Stomach (tissue), 19 donors: ENCODE measurements at places on chromosomes 6 and 20. TPM values are rescaled to one million over a fixed set of nuclear protein-coding genes. Genes with fewer than 3 reads are reported as not detected.
A peak's percentile ranks its signal among the peaks of the same experiment; 100 is the strongest.

- H3K27ac ChIP-seq = no peak overlapping the region
- no peaks in the 10 kb centered on the region for H3K4me1 ChIP-seq
- H3K27me3 ChIP-seq = no peaks in the 10 kb centered on the region
These were observed 151.9 kb downstream of the CFAP61 start for GRCh38 chr20:20204256-20204655.

DNA sequence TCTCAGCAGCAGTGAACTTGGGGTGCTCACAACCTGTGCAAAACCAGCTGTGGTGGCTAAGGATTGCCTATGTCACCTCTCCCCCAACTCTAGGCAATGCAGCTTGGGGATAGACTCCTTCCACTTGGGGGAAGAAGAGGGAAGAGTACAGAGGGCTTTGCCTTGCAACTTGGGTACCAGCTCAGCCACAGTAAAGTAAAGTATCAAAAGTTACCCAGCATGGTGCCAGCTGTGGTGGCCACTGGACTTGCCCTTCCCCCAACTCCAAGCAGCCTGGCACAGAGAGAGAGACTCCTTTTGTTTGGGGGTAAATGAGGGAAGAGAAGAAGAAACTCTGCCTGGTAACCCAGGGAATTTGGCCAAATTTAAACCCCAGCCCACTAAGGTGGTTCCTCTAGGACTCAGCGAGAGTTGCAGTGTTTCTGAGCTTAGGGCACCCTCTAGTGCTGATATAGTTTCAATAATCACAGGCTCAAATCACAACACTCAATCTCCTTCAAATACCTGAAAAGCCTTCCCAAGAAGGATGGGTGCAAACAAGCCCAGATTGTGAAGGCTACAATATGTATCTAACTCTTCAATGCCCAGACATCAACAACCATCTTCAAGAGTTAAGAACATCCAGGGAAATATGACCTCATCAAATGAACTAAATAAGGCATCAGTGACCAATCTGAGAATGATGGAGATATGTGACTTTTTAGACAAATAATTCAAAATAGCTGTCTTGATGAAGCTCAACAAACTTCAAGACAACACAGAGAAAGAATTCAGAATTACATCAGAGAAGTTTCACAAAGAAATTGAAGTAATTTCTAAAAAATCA, 7.6 kb upstream of the DEFB129 start:
- no peaks in the 10 kb centered on the region for H3K36me3 ChIP-seq
- H3K27me3 ChIP-seq = no peaks in the 10 kb centered on the region
- no peak overlapping the region for H3K27ac ChIP-seq
- H3K4me3 ChIP-seq = no peak overlapping the region
- DNase-seq = peak; percentile 41

- no peaks in the 10 kb centered on the region for H3K36me3 ChIP-seq
- H3K4me1 ChIP-seq = no peaks in the 10 kb centered on the region
- DNase-seq = peak; percentile 85
- H3K4me3 ChIP-seq = no peak overlapping the region
These were observed 113.2 kb downstream of the VIP start for GRCh38 chr6:152863618-152864326.

DNA sequence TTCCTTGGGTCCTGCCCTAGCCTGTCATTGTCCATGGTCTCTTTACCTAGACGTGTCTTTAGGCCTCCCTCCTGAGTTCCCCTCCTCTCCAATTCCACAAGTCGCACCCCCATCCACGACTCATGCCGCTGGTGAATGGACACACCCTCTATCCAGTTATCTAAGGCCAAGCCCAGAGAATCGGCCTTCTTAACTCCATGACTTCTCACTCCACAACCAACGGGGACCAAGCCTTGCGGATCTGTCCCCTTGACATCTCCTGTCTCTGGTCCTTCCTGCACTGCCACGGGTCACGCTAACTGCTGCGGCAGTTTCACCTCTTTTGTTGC, 7.0 kb upstream of the RREB1 start:
- H3K36me3 ChIP-seq = no peaks in the 10 kb centered on the region
- H3K27me3 ChIP-seq = no peaks in the 10 kb centered on the region
- no peak for DNase-seq
- H3K27ac ChIP-seq = no peak overlapping the region
- no peak overlapping the region for H3K4me3 ChIP-seq
- H3K4me1 ChIP-seq = no peaks in the 10 kb centered on the region

GRCh38 chr6:90111387-90111786, 185.3 kb downstream of the BACH2 start:
- no peaks in the 10 kb centered on the region for H3K27me3 ChIP-seq
- H3K27ac ChIP-seq = no peak overlapping the region
- H3K36me3 ChIP-seq = no peaks in the 10 kb centered on the region
- no peaks in the 10 kb centered on the region for H3K4me1 ChIP-seq
- DNase-seq = no peak

DNA sequence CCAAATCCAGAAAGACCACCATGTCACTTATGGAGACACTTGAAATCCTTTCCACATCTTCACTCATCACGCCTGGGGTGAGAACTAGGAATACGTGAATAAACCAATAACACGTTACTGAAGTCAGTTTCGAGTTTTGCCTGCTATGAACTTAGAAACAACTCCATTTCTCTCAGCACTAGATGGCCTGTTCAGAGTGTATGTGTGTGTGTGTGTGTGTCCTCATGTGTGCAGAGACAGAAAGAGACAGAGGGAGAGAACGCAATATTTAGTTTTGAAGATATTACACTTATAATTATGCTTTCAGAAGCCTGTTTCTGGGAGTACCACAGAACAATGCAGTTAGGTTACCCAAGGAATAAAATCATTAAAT, 81.2 kb upstream of the CCN6 start:
- H3K36me3 ChIP-seq = no peaks in the 10 kb centered on the region
- H3K27ac ChIP-seq = peak overlapping the region; percentile 70
- DNase-seq = no peak
- peaks cover 11% of the 10 kb centered on the region for H3K4me1 ChIP-seq
- H3K27me3 ChIP-seq = no peaks in the 10 kb centered on the region
- no peak overlapping the region for H3K4me3 ChIP-seq

- H3K27ac ChIP-seq = no peak overlapping the region
- no peaks in the 10 kb centered on the region for H3K27me3 ChIP-seq
- H3K4me3 ChIP-seq = no peak overlapping the region
- peaks cover 95% of the 10 kb centered on the region for H3K36me3 ChIP-seq
These were observed 87.3 kb downstream of the FAM120B start for GRCh38 chr6:170393807-170394399.

DNA sequence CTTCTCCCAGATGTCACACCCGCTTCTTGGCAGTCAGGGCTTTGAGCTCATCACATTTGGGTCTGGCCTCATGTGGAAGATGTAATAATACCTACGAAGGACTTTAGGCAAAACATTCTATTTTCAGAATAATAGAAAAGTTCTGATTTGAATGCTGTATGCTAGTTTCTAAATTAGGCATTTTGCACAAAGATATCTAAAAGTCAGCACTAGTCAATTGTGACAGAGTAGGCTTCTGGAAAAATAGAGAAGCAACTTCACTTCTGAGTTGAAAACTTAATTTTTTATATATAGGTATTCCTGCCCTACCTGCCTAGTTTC, 38.3 kb upstream of the CD2AP start:
- no peak overlapping the region for H3K27ac ChIP-seq
- no peak overlapping the region for H3K4me3 ChIP-seq
- no peak for DNase-seq
- no peaks in the 10 kb centered on the region for H3K4me1 ChIP-seq

- H3K36me3 ChIP-seq = no peaks in the 10 kb centered on the region
- no peaks in the 10 kb centered on the region for H3K27me3 ChIP-seq
- peaks cover 36% of the 10 kb centered on the region for H3K4me1 ChIP-seq
- DNase-seq = no peak
- peak overlapping the region; percentile 12 for H3K4me3 ChIP-seq
These were observed 99.6 kb upstream of the DST start for GRCh38 chr6:56742122-56742791.

DNA sequence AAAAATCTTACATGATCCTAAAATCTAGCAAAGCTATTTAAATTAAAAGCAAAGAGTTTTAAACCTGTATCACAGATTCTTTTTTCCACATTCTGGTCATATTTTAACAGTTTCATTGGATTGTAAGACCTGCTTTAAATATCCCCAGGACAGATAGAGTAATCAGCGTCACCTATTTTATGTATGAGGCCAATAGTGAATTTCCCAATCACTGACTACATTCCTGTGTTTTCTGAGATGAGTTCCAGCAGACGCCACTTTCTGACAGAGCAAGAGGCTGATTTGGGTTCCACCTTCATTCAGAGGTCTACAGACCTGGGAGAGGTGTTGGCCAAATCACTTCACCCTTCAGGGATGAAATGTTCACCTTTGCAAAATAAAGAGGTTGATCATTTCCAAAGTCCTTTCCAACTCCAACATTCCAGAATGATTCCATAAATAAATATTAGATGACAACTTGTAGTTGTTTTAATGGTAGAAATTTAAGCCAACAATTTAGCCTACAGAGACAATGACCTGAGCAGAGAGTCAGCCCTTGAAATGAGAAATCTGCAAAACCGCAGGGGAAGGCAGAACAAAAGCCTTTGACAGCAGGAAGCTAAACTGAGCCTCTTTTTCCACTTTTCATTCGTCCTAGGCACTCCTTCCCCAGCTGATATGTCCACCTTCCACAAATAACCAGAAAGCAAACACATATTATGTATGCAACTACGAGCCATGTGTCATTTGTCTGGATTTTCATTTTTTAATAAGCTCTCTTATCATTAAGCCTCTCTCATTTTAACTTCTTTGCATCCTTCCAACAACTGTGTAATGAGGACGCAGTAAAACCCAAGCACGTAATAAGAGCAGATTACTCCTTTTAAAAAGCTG, 105.2 kb downstream of the TFAP2A start:
- no peaks in the 10 kb centered on the region for H3K4me1 ChIP-seq
- no peak for DNase-seq
- no peak overlapping the region for H3K27ac ChIP-seq
- H3K27me3 ChIP-seq = no peaks in the 10 kb centered on the region
- H3K36me3 ChIP-seq = no peaks in the 10 kb centered on the region

GRCh38 chr6:34595332-34596184, 39.4 kb upstream of the SPDEF start:
- H3K27me3 ChIP-seq = no peaks in the 10 kb centered on the region
- H3K36me3 ChIP-seq = no peaks in the 10 kb centered on the region
- peaks cover 68% of the 10 kb centered on the region for H3K4me1 ChIP-seq
- H3K27ac ChIP-seq = peak overlapping the region; percentile 11
- DNase-seq = no peak

DNA sequence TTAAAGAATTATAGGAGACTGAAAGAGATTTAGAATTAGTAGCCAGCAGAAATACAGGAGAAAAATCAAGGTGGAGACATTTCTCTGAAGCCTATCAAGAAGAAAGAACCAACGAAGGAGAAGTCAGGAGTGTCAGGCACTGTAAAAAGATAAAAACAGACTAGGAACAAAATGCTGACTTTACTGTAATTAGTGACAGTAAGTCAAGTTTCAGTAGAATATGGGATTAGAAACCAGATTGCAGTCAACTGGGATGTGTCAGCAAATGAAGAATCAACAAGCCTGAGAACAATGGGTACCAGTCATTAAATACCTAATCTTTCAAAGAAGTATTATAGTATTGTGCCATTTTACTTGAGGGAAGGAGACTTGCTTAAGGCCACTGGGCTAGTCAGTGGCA, 21.6 kb downstream of the CALHM6 start:
- no peak overlapping the region for H3K4me3 ChIP-seq
- no peak for DNase-seq
- no peaks in the 10 kb centered on the region for H3K36me3 ChIP-seq
- H3K4me1 ChIP-seq = no peaks in the 10 kb centered on the region
- no peak overlapping the region for H3K27ac ChIP-seq

- no peaks in the 10 kb centered on the region for H3K27me3 ChIP-seq
- no peak for DNase-seq
- H3K36me3 ChIP-seq = no peaks in the 10 kb centered on the region
These were observed 130.7 kb downstream of the DLL1 start for GRCh38 chr6:170160031-170160627.

GRCh38 chr6:121616406-121616805, 181.0 kb downstream of the GJA1 start:
- H3K27me3 ChIP-seq = no peaks in the 10 kb centered on the region
- no peaks in the 10 kb centered on the region for H3K4me1 ChIP-seq
- no peak overlapping the region for H3K27ac ChIP-seq
- H3K4me3 ChIP-seq = no peak overlapping the region

GRCh38 chr6:73200735-73201134, 24.6 kb downstream of the KHDC1L start:
- no peaks in the 10 kb centered on the region for H3K4me1 ChIP-seq
- H3K27ac ChIP-seq = no peak overlapping the region
- no peak overlapping the region for H3K4me3 ChIP-seq
- DNase-seq = no peak
- no peaks in the 10 kb centered on the region for H3K27me3 ChIP-seq

DNA sequence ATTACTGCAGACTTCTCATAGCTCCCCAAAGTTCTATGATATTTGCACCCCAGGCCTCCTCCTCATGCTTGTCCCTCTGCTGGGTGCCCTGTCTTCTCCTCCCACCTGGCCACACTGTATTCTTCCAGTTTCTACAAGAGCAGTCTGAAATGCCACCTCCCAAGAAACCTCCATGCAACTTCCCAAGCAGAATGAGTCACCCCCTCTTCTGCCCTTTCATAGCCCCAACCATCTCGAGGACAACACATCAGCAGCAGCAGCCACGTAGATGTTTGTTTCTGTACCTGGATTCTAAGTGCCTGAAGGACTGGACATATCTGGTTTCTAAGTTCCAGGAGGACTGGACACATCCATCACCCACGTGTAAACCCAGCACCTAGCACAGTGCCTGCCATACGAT, 6.6 kb upstream of the ULBP2 start:
- peaks cover 10% of the 10 kb centered on the region for H3K4me1 ChIP-seq
- no peak overlapping the region for H3K4me3 ChIP-seq
- no peak for DNase-seq
- H3K27ac ChIP-seq = no peak overlapping the region
- peaks cover 18% of the 10 kb centered on the region for H3K27me3 ChIP-seq

GRCh38 chr20:43893930-43894329, 20.7 kb upstream of the TOX2 start:
- H3K27me3 ChIP-seq = peaks cover 13% of the 10 kb centered on the region
- no peak overlapping the region for H3K4me3 ChIP-seq
- DNase-seq = no peak
- H3K27ac ChIP-seq = no peak overlapping the region
- no peaks in the 10 kb centered on the region for H3K36me3 ChIP-seq

- H3K36me3 ChIP-seq = no peaks in the 10 kb centered on the region
- H3K27me3 ChIP-seq = peaks cover 34% of the 10 kb centered on the region
- H3K27ac ChIP-seq = no peak overlapping the region
- no peak overlapping the region for H3K4me3 ChIP-seq
- DNase-seq = no peak
- H3K4me1 ChIP-seq = peaks cover 17% of the 10 kb centered on the region
These were observed 40.3 kb upstream of the CCDC167 start for GRCh38 chr6:37540029-37540352.

The CPXM1 gene
- 1.2 TPM for total RNA-seq

The COL11A2 gene
- total RNA-seq = not detected

The PHACTR3 gene
- not detected for total RNA-seq

The ANKRD66 gene
- total RNA-seq = not detected

The TLDC2 gene
- total RNA-seq = 4.8 TPM

The ARMC12 gene
- not detected for total RNA-seq

The RIMS4 gene
- total RNA-seq = 2.2 TPM

The LGSN gene
- not detected for total RNA-seq

The COX4I2 gene
- total RNA-seq = 1.8 TPM

The SDCBP2 gene
- total RNA-seq = 51.6 TPM

The COL9A1 gene
- total RNA-seq = 36.1 TPM

The TAAR1 gene
- total RNA-seq = not detected
